Lower leg skin (tissue), 4 donors: ENCODE measurements at places on chromosomes 3 and 15. TPM values are rescaled to one million over a fixed set of nuclear protein-coding genes. Genes with fewer than 3 reads are reported as not detected.

PARP9 gene
- total RNA-seq: 7.1 TPM

CLDN11 gene
- 4.0 TPM for total RNA-seq

HERC2 gene
- total RNA-seq: 57.0 TPM

DCLK3 gene
- total RNA-seq: 0.38 TPM

CHCHD6 gene
- total RNA-seq: 23.6 TPM

VGLL3 gene
- 24.7 TPM for total RNA-seq

UBE2E1 gene
- 61.3 TPM for total RNA-seq

PRSS50 gene
- total RNA-seq: not detected

SCN11A gene
- total RNA-seq: 0.03 TPM

TEX55 gene
- not detected for total RNA-seq

KATNBL1 gene
- total RNA-seq: 42.8 TPM

CPN2 gene
- not detected for total RNA-seq

ATP2C1 gene
- total RNA-seq: 60.8 TPM
